Ascending aorta (tissue), 2 donors: ENCODE measurements at places on chromosomes 1 and 21. TPM values are rescaled to one million over a fixed set of nuclear protein-coding genes. Genes with fewer than 3 reads are reported as not detected.

GRCh38 chr1:30462826-30463425 is 260.5 kb downstream of the MATN1 start:
- no peak for DNase-seq

DNA sequence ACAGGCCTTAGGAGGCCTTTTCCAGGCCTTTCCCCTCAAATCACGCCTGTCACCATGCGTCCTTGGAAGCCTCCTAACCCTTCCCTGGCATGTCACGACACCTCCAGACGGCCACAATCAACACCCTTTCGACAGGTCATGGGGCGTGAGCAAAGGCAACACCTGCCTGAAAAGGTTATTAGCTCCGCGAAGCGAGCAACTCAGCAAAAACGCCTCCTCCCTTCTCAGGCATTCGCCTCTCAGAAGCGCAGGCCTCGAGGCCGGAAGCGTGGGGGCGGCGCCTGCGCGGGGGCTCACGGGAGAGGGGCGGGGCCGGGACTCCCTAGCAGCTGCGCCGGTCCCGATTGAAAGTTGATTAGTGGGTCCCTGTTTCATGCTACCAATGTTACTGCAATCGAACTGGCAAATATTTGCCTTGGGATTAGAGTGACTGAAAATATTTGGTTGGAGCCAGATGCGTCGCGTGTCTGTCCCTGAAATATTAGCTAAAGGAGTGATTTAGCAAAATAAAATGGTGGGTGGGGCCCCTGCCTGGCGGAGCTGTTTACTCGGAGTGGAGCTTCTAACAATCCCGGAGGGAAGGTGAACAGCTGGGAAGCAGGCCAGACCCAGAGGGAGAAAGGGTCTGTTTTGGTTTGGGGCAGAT is 44.9 kb downstream of the GFI1 start:
- DNase-seq, result no peak

DNA sequence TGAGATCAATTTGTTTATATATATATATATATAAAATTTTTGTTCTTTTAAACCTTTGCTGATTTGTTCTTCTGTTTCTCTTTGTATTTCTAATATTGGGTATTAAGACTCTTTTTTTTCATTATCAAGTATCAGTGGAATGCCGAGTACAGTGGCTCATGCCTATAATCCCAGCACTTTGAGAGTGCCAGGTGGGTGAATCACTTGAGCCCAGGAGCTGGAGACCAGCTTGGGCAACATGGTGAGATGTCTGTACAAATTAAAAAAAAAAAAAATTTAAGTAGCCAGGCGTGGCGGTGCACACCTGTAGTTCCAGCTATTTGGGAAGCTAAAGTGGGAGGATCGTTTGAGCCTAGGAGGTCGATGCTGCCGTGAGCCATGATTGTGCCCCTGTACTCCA is 67.1 kb downstream of the MAST2 start:
- no peak for DNase-seq

Gene OBSCN
- 28.6 TPM for total RNA-seq

- no peak for DNase-seq
Observed at GRCh38 chr1:60141276-60141675, 67.7 kb upstream of the C1orf87 start.

- DNase-seq, result no peak
Observed at GRCh38 chr1:3366126-3367051, 88.1 kb upstream of the ARHGEF16 start.

Gene C1orf74
- total RNA-seq, result 0.11 TPM

Gene CEP350
- total RNA-seq, result 37.8 TPM

DNA sequence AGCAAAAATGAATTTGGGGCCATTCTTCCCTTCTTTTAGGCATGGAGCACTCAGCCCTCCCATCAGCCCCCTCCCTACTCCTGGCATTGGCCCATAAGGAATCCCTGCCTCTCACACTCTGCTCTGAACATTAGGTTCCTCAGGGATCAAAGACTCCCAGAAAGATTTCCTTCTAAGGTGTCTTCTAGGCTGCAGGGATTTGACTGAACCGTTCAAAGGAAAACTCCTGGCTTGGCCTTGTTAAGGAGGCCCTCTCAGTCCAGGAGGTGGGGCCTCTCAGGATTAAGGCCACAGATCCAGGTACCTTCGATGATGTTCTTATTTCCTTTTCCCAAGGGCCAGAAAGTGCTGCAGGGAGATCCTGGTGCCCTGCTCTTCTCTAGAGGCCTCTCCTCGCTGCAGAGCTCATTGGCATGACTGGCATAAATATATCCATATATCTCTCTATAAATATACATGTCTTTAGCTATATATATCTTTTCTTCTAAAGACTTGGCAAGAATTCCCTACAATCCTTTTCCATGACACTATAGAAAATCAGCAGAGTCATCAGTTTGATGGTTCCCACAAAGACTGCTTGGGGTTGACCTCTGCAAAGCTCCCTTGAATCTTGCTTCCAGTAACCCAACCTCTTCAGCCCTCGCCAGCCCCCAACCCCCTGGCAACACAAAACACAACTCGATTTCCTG is 59.1 kb downstream of the PLXNA2 start:
- DNase-seq, result no peak

- no peak for DNase-seq
Observed at GRCh38 chr1:94993931-94994645, 67.2 kb upstream of the CNN3 start.

GRCh38 chr1:20493839-20494608 is 8.0 kb upstream of the CAMK2N1 start:
- peak; percentile 91 for DNase-seq

Gene ZBTB8A
- total RNA-seq, result 2.2 TPM

Gene OR14K1
- total RNA-seq, result not detected

GRCh38 chr1:69739251-69739605 is 171.5 kb downstream of the LRRC7 start:
- DNase-seq, result no peak

Gene SPRR2F
- not detected for total RNA-seq

GRCh38 chr1:174788981-174789380 is 210.8 kb upstream of the CACYBP start:
- DNase-seq, result no peak

GRCh38 chr1:166184897-166185296 is 18.1 kb upstream of the FAM78B start:
- no peak for DNase-seq

DNA sequence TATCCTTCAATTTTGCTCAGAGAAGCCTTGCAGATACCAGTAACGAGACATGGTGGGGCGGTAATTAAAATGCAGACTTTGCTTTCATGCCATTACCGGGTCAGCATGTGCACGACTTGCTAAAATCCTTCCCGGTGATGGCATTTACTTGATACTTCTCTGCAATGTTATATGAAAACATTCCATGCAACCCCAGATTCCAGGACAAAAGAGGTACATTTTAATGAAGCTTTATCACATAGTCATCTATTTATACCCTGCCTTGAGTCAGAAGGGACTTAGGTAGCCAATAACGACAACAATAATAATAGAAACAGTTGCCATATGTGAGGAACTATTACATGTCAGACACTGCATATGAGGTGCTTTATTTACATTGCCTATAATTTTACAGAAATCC is 29.4 kb upstream of the PLA2G2C start:
- DNase-seq, result no peak

- no peak for DNase-seq
Observed at GRCh38 chr21:32282992-32283391, 4.1 kb upstream of the MIS18A start.

Gene C1orf105
- not detected for total RNA-seq

- DNase-seq, result no peak
Observed at GRCh38 chr1:3061566-3061965, 7.4 kb upstream of the PRDM16 start.

DNA sequence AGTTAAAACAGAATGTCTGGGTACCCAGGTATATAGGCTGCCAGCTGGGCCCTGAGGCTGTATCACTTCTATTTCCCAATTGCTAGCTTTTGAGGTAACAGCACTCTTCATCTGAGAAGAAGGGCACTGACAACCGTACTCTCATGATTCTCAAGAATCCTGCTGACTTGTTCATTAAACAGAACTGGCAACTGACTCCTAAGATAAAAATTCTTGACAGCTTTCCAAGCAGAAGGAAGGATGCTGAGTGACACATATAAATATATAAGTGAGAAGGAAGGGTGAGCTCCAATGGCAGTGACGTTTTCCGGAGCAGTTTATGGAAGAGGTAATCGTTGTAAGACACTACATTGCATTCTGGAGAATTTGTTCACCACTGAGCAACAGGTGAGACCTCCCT is 48.1 kb upstream of the NRIP1 start:
- DNase-seq, result no peak

DNA sequence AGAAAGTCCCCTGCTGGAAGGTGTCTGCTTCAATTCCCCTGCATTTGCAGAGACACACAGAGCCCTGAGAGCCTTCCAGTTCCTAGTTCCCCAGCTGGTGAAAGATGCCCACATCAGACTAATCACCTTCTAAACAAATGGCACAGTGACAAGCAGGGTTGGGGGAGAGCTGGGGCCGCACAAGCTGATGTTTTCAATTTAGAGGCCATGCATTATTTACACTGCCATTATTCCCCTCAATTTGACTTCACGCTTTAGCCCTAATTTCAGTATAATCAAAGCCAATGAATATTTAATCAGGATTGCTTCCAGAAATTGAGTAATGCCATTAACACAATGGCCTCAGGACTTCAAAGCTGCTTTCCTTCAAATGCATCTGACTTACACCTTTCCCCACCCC is 81.5 kb downstream of the BEND5 start:
- DNase-seq, result no peak

Gene SYNJ1
- 12.1 TPM for total RNA-seq

GRCh38 chr21:32726839-32727686 is 750 bp downstream of the SYNJ1 start:
- peak; percentile 70 for DNase-seq

Gene SPRR1B
- not detected for total RNA-seq

Gene SYT11
- total RNA-seq, result 17.7 TPM

DNA sequence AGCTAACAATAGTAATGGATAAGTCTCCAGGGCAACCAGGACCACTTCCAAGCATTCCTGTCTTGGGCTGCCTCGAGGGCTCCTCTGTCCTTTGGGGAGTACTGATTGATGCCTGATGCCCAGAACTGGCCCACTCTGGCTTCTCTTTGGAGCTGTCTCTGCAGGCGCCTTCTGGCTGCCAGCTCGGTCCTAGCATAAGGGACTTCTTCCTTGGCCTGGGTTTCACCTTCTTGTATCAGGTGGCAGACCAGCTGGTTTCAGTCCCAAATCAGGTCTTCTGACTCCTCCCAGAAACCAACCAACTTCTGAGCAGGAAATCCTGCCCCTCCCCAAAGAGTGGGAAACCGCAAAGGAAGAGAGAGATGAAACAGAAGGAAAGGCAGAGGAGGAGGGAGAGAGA is 10.6 kb downstream of the G0S2 start:
- DNase-seq, result no peak

Gene TRAF3IP3
- not detected for total RNA-seq

GRCh38 chr1:181809991-181810545 is 251.4 kb downstream of the ZNF648 start:
- no peak for DNase-seq

- DNase-seq, result peak; percentile 73
Observed at GRCh38 chr1:234969581-234970400, 158.8 kb downstream of the TOMM20 start.

GRCh38 chr1:27959792-27960603 is at the start of gene XKR8:
TSS of gene XKR8 (plus strand) at chr1:27959973. CDS start at chr1:27960070, 97 bp downstream.
- DNase-seq, result peak; percentile 88

DNA sequence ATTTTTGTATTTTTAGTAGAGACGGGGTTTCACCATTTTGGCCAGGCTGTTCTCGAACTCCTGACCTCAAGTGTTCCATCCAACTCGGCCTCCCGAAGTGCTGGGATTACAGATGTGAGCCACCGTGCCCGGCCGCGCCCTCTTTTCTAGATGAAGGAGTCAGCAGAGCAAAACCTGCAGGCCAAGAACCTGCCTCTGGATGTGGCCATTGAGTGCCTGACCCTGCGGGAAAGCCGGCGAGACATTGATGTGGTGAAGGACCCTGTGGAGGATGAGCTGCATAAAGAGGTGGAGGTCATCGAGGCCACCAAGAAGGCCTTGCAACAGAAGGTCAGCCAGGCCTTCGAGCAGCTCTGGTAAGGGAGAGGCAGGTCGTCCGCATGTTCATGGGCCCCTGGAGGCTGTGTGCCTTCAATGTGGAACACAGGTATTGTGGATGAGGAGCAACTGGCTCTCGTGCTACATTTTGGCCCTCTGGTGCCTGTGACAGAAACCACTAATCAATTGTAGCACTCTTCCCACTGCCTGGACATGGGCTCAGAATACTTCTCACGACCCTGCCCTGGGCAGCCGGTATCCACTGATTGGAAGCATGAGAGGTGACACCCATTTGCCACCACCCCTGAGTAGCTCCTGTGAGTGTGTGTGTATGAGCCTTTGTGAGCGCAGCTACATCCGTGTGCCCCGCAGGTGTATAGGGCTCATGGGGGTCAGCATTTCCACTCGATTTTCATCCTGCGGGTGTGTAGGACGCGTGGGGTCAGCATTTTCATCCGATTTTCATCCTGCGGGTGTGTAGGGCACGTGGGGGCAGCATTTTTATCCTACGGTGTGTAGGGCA is 2.0 kb downstream of the TEKT2 start:
- no peak for DNase-seq

Gene GPR3
- 2.0 TPM for total RNA-seq

- DNase-seq, result no peak
Observed at GRCh38 chr21:15744926-15745325, 15.1 kb downstream of the USP25 start.

Gene NENF
- total RNA-seq, result 186 TPM

DNA sequence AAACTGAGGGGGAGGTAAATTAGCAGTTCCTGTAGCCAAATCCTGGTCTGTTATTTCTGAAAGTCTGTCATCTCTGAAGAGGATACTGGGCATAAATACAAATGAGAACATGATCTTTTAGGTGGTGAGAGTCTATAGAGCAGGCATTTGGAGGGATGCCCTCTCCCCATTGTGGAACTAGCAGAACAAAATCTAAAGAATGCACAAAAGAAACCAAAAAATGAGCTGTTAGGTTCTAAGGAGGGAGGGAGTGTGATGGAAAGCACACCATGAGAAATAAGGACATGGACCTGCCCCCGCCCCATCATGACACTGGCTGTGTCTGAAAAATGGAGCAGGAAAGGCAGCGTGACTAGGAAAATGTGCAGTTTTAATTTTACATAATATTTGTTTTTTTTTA is 262.0 kb downstream of the KIF26B start:
- no peak for DNase-seq

GRCh38 chr1:67766141-67766978 is 66.9 kb downstream of the GNG12 start:
- no peak for DNase-seq

DNA sequence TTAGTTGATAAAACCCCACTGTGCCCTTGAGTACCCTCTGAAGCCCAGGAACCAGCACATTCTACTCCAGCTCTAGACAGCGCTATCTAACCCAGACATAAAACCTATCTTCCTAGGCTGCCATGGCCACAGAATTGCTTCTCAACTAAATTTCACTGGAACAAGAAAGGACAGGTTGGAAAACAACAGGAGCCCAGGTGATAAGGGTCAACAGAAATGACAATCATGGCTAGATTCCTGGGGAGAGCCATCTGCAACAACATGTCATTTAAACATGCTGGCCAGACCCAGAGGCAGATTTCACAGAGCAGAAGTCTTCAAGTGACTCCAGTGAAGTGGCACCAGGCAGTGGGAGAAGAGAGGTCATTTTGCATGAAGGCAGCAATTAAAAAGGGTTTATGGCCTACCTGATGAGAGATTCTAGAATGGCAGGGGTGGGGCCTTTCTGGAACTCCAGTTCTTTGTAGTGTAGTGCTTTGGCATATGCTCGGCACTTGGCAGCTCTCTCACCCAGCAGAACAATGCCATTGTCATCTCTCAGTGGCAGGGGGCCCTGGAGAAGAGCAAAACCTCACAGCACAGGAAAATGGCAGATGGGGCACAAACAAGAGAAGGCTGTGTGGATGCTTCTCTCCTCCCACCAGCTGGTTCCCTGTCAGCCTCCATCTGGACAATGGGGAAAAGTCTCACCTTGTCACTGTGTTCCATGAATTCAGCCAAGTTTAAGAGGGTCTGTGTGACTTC is 9.9 kb downstream of the ANGPTL7 start:
- no peak for DNase-seq

Gene SEC16B
- total RNA-seq, result 8.6 TPM

Gene PRKAB2
- total RNA-seq, result 15.4 TPM
